ENCODE measurements at places on chromosomes 11 and 22. TPM values are rescaled to one million over a fixed set of nuclear protein-coding genes. Genes with fewer than 3 reads are reported as not detected.

NAALAD2 gene
- total RNA-seq: not detected

HTR3A gene
- not detected for total RNA-seq

OTOG gene
- total RNA-seq: not detected

KLHDC7B gene
- total RNA-seq: not detected

IRAG1 gene
- total RNA-seq: 21.1 TPM

ACR gene
- not detected for total RNA-seq

DNA sequence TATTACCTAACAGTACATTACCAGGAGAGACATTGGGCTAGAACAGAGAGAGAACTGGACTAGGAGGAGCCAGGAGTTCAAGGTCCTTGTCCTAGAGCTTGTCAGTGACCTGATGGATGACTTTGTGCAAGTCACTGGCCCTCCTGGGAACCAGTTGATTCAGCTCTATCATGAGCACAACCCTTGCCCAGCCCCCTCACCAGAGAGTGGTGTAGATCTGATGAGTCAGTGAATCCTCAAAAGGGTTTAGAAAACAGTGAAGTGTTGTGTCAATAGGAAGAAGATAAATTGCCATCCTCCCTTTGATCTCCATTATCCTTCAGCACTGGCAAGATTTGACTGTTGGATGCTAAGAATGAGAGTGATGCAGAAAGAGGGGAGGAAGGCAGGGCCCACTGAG lies 24.3 kb downstream of the NEU3 start:
- DNase-seq: peak; percentile 45

GRCh38 chr11:5285703-5286340 lies 15.9 kb downstream of the OR51B4 start:
- DNase-seq: no peak

GRCh38 chr11:32902089-32902665 lies 9.6 kb downstream of the QSER1 start:
- no peak for DNase-seq

DNA sequence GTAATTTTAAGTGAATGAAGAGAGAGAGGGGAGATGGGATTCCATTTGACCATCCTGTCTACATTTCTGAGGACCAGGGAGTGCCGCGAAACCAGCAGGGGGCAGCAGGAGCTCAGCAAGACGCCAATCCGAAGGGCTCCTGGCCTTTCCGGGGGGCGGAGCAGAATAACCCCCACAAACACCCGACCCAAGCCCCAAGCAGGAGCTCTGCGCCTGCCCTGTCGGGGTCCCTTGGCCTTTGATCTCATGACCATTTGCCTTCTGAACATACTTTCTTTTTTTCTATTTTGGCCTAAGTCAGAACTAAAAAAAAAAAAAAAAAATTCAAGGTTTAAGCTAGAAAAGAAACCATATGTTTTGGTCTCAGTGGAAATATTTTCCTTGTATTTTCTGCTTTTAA lies 21.9 kb upstream of the SCN2B start:
- DNase-seq: peak; percentile 44

- peak; percentile 42 for DNase-seq
These were observed 73.3 kb upstream of the FAR1 start for GRCh38 chr11:13595166-13595565.

GRCh38 chr11:16178273-16178672 lies 178.1 kb downstream of the SOX6 start:
- DNase-seq: no peak

DNA sequence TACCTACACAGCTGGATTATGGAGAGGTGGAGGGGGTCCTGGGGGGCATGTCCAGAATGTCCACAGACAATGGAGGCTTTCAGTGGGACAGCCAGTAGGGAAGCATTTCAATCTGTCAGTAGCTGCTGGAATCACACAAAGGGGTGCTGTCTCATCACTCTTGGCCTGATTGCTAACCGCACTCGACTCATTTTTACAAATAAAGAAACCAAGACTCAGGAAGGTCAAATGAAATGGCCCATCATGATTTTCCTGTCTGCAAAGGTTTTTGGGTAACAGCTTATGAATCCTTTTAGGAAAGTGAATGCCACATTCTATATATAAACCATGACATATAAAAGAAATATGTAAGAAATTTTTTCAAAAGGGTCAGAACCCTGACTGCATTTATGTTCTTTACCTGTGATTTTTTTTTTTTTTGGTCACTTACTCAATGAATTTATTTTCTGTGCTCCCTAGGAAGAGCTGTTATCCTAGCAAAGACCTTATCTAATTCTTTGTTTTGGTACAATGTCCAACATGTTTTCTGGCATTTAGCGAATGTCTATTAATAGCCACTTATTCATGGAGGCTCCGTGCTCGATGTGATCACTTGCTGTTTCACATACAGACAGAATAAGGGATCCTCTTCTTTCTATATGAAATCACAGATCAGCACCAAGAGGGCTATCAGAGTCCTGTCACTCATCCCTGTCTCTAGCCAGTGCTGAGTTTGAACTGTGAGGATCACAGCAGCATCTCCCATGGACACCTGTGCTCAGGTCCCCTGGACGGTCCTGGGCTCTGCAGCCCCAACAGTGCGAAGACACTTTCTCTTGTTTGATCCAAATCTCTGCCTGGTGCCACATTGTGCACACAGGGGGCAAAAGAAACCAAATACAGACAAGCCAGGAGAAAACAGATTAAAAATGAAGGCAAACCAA lies 979.7 kb downstream of the NTM start:
- peak; percentile 15 for DNase-seq
